NCI-H2081 (cell line): ENCODE measurements at places on chromosomes 12 and 14.

GRCh38 chr12:79732638-79733037 is 41.9 kb upstream of the PAWR start:
- DNase-seq, result no peak

GRCh38 chr12:130013771-130014484 is 110.1 kb upstream of the TMEM132D start:
- peak; percentile 51 for DNase-seq

DNA sequence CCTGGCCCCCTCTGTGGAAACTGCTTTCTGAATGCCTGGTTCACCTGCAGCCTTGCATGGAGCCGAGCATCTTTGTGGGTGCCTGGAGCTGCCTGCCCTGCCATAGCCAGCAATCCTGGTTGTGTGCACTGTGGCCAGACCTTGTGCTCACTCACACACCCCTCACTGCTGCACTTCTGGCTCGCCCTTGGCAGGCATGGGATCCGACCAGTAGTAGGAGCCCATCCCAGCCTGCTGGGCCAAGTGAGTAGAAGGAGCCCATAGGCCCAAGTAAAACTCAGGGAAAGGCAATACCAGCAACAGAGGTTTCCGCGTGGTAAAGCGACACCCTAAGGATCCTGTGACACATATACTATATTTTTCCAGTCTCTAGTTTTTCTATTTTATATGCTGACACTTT is 270.0 kb upstream of the NAV3 start:
- no peak for DNase-seq

DNA sequence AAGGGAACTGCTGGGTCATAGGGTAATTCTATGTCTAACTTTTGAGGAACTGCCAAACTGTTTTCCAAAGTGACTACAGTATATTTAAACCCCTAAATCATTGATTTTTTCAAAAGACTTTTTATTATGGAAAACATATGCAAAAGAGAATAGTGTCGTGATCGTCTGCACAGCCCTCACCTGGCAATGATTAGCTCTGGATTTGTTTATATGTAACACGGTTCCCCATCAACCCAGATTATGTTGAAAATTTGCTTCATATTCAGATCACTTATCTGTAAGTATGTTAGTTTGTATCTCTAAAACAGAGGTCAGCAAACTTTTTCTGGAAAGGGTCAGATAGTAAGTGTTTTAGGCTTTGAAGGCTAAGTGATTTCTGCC is 52.7 kb downstream of the CCDC92 start:
- no peak for DNase-seq

- no peak for DNase-seq
Observed at GRCh38 chr14:90848944-90849731, 32.9 kb upstream of the TTC7B start.

GRCh38 chr12:132739600-132740312 is 21.9 kb downstream of the ANKLE2 start:
- DNase-seq, result no peak

DNA sequence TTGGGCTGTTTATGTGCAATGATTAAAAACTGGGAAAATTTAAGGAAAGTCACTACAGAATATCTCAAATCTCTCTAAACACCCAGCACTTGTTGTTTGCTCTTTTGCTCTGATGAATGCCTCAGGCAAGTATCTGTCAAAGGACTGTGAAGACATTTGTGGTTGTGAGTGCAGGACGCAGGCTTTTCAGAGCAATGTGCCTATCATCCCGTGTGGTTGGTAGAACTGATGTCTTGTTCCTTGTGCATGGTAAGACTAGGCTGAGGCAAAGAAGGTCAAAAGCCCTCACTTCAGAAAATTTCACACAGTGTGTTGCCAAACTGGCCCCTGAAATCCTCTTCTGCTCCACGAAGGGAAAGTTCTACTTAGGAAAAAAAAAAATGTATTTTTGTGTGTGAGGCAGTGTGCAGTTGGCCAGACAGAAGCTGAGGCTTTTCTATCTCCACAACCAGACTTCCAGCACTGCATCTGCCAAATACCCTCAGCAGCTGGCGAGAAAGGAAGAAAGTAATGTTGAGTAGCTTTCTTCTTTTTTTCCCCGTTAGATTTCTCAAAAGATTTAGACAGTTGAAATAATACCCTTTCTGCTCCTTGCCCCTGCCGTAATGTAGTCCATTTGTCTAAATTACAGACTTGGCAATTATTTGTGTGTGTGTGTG is 1103.1 kb downstream of the VRK1 start:
- no peak for DNase-seq

DNA sequence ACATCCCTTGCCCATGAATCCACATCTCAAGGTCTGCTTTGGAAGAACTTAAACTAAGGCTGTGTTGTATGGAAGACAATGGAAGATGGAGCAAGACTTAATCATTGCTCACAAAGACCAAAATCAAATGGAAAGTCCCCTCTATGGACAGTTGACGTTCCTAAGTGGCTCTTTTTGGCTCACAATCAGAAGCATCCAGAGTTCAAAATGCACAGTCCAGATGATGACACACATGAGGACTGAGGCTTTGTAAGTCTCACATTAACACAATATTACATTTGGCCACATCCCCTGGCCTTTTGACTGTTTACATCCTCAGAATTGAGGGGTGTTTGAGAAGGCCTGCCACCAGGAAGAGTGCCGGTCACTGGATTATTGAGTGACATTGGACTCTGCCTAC is 122.3 kb upstream of the CPM start:
- no peak for DNase-seq

GRCh38 chr12:21165048-21165447 is 34.1 kb downstream of the SLCO1B1 start:
- no peak for DNase-seq

DNA sequence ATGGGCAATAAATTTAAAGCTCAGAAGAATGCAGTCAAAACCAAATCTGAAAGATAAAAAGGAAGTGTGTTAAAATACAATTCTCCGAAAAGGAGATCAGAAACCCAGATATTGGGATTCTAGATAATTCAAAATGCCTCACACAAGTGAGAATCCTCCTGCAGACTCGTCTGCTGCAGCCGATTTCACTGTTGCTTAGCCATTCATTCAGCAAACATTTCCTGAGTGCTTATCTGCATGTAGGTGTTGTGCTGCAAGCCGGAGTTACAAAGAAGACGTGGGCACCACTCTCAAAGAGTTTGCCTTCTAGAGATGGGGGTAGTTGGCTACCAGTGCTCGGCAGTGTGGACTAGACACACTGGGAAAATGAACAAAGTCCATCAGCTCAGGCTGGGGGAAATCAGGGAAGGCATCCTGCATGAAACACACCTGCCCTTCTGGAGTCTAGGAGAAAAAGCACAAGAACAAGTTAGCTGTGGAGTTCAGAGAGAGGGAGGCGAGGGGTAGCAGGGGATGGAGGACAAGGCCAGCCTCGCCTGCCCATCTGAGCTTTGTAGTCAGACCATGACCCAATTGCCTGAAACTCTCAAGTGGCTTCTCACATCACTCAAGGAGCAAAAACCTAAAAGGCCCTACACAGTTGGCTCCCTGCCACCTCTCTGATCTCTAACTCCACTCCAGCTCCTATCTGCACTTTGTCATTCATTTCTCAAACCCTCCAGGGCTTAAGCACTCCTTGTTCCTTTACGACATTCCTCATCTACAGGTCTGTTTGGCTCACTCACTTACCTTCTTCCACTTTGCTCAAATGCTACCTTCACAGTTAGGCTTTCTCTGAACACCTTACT is 310.0 kb upstream of the DDHD1 start:
- DNase-seq, result no peak

DNA sequence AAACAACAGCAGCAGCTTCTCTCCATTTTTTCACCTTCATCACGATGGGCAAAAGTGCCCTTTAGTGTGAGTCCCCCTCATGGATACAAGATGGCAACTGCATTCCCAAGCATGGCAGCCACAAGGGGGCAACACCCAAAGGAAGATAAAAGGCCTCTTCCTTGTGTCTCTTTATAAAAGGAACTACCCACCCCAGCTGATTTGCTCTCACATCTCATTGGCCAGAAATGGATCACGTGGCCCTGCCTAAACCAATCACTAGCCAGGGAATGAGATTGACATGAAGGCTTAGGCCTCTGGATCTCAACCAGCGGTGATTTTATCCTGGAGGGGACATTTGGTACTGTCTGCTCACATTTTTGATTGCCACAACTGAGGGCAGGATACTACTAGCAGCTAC is 21.9 kb upstream of the IFT81 start:
- DNase-seq, result peak; percentile 80

DNA sequence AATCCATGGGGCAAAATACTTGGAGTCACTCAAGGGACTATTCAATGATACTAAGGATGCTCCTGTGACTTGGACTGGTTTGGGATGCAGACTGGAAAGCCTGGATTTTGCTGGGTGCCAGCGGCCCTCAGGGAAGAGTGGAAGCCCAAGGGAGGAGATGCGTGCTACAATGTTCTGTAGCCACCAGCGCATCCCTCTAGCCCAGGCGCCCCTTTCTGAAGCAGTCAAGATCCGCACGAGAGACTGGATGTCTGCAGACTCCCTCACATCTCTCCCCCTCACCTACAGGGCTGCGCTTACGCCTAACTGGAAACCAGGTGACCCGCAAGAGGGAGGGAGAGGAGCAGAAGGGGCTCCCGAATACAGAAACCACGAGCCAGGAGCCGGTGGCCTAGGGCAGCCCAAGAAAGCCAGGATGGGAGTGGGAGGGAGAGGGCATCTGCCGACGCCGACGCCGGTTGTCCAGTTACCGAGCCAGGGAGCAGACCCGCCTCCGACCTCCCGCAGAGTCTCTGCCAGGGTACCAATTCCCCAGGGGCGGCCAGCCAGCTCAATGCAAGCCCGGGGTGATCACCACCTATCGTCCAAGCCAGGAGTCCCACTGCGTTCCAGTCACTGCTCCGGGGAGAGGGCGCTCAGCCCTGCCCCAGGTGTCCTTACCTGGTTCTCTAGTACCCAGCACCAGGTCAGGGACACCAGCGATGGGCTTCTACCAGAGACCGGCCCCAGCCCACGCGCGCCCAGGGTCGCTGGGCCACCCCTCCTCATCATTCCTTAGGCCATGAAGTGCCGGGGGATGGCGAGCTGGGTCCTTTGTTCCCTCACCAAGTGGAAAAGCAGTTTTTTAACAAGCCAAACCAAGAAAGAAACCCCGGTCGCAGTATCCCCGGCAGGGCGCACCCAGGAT is 1.2 kb downstream of the NTN4 start:
- peak; percentile 49 for DNase-seq

DNA sequence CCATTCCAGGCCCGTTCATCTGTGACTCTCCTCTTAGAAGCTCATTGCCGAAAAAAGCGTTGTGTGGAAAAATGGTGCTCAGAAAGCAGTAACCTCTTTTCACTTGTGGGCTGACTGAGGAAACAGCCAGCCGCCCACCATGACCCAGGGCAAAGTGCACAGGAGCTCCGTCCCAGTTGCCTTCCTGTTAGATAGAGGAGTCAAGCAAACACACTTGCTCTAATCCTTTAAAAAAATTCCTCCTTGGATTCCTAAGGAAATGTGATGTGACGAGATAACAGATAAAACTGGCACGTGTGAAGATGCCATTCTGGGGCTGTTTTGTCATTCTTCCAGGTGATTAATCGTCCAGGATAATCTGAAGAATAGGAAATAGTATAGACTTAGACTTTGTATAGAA is 396.8 kb upstream of the DDHD1 start:
- DNase-seq, result no peak

DNA sequence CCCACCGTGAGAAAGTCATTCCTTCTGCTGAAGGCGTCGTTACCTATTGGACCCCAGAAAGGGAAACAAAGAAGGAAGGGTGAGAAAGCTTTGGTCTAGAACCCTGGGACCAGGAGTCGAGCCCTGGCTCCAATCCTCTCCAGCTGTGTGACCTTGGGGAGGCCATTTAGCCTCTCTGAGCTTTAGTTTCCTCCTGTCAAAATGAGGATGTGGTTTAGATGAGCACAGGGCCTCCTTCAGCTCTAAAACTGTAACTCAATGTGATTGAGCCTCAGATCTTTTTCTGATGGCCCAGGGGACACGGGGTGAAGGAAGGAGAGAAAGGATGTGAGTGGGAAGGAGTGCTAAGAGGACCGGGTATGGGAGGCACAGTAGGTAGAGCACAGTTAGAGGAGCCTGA is 7.7 kb downstream of the JDP2 start:
- no peak for DNase-seq

DNA sequence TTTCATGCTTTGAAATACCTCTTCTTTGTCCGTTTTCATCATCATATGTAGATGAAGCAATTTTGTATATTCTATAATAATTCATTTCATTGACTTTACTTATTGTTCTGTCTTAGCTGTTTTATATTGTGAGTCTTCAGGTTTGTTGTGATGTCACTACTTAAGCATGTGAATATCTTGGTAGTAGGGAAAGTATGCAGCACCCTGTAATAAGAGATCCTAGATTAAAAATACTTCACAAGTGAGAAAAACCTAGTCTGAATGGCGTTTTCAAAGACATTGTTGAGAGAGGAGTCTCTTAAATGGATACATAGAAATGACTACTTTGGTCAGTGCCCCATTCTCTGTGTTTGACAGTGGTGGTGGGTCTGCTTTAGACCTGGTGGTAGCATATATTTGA is 61.4 kb downstream of the SLC16A7 start:
- DNase-seq, result no peak

- DNase-seq, result no peak
Observed at GRCh38 chr12:122855928-122856831, 20.9 kb downstream of the HIP1R start.

DNA sequence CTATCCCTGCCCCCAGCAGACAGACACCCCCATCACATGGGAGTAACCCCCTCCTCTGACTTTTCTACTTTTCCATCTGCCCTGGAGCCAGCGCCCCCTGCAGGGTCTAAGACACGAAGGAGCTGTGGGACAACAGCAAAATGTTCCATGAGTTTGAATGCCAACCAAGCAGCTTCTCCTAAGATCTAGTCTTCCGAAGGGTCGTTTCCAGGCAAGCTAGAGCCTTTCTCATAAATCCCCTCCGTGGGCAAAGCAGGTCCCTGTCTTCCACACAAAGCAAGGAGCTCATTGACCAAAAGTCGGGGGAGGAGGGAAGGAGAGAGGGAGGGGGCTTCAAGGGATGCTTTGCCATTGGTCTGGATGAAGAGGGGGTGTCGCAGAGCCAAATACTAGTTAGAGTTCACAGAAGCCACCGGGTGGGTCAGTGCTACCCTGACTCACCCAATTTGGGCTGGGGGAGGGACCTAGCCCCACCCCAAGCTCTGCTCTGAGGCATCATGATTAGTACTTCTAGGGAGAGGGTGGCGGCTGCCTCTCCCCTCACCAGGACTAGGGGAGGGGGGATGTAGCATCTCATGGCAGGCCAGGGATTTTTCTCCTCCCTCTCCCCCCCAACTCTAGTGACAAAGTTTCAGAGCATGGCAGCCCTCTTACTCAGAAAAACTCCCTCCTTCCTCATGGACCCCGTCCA is 1.6 kb downstream of the MSI1 start:
- no peak for DNase-seq

- DNase-seq, result no peak
Observed at GRCh38 chr14:76923431-76924370, 97.5 kb downstream of the LRRC74A start.

GRCh38 chr12:1529862-1530591 is 64.4 kb downstream of the FBXL14 start:
- DNase-seq, result no peak
